ENCODE measurements at places on chromosomes 2 and 18. TPM values are rescaled to one million over a fixed set of nuclear protein-coding genes. Genes with fewer than 3 reads are reported as not detected.

- no peak for DNase-seq
Observed at GRCh38 chr2:211957799-211958198, 580.8 kb downstream of the ERBB4 start.

Gene COL5A2
- total RNA-seq = 14.6 TPM

Gene TEKT4
- not detected for total RNA-seq

GRCh38 chr2:101032084-101032776 lies 30.1 kb downstream of the RPL31 start:
- DNase-seq = no peak

DNA sequence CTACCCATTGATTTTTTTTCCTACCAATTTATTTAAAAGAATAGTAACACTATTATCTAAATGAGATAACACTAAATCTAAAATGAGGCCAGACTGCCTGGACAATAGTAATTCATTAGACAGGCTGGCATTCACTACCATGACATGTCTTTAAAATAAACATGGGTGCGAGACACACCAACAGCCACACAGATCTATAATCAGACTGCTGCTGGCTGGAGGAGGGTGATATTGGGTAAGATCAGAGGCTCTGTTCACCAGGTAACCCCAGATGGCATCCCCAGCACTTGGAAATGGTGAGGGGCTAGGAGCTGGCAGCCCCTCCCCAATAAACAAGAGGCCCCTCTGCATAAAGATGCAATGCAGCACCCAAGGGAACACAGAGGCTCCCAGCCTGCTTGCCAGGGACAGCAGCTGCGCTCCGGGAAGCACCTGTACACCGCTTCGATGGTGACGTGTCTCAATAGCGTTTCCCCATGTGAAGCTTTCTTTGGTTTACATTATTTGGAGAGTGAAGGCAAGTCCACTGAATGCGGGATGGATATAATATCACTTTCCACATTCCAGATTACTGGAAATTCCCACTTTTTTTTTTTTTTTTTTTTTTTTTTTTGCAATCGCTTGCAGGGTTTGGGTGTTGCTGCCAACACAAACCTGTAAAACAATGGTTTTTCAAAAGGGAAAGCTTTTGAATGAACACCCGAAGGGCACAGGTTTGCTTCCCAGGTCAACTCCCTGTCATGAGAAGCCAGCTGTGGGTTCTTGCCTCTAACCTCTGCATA lies 159.0 kb downstream of the ZNF516 start:
- DNase-seq = no peak

DNA sequence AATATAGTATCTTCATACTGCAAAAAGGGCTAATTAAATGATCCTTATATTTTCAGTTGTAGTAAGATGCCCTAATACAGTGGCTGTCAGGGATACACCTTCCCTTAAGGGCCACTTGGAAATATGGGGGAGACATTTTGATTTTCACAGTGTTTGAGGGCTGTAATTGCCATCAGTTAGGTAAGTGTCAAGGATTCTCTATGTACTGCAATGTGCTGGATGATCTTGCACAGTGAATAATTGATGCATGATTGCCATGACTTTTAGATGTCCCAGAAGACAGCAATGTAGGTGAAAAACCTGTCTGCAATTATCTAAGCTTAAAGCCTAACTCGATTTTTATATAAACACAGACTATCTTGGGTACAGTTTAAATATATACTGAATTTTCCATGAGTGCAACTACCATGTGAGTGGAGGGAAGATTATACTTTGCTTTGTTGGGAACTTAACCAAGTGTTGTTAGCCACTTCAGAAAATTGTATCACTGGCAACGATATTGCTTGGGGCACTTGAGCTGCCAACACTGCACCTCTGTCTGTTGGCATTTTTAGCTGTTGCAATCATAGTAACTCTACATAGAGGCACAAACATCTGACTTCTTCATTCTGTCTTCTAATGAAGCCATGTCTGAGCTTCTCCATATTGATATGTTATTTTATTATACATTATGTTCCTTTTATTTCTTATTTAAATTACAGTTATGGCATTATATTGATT lies 45.2 kb downstream of the MAIP1 start:
- DNase-seq = no peak

Gene SLC11A1
- total RNA-seq = 2.2 TPM

Gene FRZB
- total RNA-seq = 1.6 TPM

Gene TMEM37
- 8.7 TPM for total RNA-seq

Gene CYRIA
- 0.80 TPM for total RNA-seq

DNA sequence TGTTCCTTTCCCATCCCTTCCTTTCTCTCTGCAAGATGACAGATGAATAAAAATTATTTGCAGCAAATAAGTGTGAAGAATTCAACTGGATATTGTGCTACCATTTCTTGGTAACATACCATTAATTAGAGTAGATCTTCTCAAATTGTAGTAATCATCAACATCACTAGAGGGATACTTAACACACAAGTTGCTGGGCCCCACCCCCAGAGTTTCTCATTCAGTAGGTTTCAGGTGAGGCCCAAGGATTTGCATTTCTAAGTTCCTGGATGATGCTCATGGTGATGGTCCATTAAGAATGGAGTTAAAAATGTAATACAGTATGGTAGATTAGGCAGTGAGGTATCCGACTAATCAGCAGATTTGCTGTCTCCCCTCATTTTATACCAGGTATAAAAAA lies 594.0 kb downstream of the ERBB4 start:
- DNase-seq = no peak

DNA sequence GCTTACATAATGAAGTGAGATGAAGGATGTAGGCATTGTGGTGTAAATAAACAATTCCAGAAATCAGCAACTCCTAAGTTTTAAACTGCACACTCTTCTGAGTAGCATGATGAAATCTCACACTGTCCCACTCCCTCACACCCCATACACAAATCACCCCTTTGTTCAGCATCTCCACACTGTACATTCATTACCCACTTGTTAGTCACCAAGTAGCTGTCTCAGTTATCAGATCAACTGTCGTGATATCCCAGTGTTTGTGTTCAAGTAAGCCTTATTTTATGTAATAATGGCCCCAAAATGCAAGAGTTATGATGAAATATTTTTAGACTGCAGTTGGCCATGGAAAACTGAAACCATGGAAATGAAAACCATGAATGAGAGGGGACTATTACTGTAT lies 135.7 kb downstream of the GRB14 start:
- no peak for DNase-seq
